ENCODE measurements at places on chromosomes 11 and 22.

- DNase-seq = no peak
These were observed 152.9 kb upstream of the NAV2 start for GRCh38 chr11:19559746-19560145.

GRCh38 chr11:12050470-12051286, 42.3 kb upstream of the DKK3 start:
- no peak for DNase-seq

GRCh38 chr11:131808470-131808869, 438.1 kb downstream of the NTM start:
- no peak for DNase-seq

GRCh38 chr11:1032310-1032891, 4.1 kb downstream of the MUC6 start:
- no peak for DNase-seq

GRCh38 chr22:49811020-49811791, 16.5 kb downstream of the BRD1 start:
- DNase-seq = no peak

GRCh38 chr11:67287355-67288197, 1.5 kb upstream of the ANKRD13D start:
- DNase-seq = no peak

DNA sequence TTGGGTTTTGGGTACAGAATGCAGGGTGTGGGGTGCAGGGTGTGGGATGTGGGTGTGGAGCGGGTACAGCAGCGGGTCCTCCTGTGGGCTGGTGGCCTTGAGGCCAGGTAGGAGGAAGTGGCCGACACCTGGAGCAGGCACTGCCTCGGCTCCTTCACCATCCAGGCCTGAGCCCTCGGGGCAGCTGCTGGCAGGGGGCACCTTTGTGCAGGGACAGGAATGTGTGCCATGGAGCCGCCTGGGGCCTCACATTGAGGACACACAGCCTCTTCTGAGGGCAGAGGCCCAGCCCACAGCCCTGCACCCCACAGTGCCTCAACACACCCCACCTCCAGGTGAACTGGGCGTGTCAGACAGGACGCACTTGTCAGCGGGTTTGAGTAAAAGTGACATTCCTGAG, 984.0 kb downstream of the BRD1 start:
- DNase-seq = no peak

- DNase-seq = no peak
These were observed 42.6 kb downstream of the SC5D start for GRCh38 chr11:121334973-121335710.

DNA sequence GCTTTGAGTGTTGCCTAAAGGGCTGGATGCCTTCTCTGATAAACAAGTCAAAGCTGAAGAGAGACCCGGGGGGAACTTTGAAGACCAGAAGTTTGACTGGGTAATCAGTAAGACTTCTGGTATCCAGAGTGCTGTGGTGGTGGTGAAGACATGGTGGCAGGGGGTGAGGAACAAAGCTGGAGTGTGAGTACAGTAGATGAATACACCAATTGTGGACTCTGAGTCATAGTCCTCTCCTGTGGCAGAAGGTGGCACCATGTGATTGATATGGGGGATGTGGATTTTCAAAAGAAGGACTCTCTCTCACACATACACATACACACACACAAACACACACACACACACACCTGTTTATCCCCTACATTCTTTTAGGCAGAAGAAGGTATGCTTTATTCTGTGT, 12.3 kb downstream of the MS4A6A start:
- DNase-seq = no peak

DNA sequence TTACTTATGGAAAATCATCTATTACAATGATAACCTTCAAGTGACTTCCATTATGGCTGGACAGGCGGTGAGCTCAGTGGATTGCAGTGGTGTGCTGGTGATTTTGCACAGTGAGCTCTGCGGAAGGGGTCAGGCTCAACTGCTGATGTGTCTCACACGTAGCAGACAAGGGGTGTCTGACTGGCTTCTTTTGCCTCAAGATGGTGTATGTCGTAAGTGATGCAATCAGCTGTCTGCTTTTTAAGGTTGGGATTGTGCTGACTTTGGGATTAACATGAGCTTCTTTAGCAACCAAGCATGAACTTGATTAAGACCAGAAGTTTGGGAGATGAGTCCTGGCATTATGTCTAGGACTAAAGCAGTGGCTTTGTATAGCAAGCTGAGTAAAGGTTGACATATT, 49.5 kb downstream of the POLD3 start:
- no peak for DNase-seq

GRCh38 chr11:67627812-67628624, 1.7 kb downstream of the NUDT8 start:
- DNase-seq = no peak

DNA sequence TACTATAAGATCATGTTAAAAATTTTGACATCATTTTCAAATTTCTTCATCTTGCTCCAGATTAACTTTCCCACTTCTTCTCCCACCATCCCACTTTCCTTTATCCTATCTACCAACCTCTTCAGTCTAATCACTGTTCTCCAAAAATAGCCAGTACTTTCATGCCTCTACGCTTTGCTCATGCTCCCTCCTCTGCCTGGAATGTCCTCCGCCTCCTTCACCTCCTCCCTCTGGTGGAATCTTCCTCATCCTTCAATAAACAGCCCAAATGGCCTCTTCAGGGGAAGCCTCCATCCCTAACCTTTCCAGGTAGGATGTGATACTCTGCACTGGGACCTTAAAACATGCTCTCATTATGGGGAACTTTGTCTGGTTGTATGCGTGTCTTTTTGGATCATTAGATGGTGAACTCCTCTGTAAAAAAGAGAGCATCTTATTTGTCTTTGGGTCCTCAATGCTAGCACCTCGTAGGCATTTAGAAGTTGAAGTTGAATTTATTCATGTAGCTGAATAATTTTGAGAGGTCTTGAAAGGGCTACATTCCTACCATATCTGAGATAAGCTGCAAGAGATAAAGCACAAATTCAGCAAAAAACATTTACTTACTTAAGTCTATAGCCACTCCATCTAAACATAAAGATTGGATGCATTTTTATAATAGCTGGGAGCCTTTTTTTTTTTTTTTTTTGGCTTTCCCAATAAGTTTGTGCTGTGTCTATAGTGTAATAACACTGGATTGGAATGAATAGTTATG, 8.0 kb upstream of the CSRP3 start:
- no peak for DNase-seq

GRCh38 chr22:42399315-42400271, 32.6 kb downstream of the NFAM1 start:
- no peak for DNase-seq

- no peak for DNase-seq
These were observed 7.3 kb upstream of the KCNJ1 start for GRCh38 chr11:128874427-128874826.

DNA sequence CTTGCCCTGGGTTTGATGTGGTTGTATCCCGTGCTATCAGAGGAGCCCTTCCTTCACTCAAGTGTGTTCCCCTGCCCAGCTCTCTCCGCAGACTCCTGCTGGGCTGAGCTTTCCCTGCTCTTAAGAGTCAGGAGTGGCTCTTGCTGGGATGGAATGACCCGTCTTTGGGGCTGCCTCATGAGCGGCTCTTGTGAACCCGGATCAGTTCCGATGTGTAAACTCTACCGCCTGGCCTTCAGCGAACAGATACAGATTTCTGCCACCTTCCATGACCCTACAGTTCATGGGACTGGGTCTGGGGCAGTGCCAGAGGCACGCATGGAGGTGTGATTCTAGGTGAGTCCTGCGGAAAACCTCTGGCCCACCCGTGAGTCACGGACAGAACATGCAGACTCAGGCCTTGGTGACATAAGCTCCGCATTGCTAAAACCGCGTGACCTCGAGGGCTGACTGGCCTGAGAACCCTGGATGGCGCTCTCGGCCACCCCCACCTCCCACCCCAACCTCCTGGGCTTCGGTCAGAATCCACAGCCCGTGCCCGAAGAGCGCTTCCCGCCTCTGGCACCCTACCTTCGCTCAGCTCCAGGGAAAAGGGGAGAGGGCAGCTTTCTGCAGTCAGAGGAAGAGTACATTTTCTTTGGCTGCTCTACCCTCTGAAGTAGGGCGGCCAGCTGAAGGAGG, 1.3 kb upstream of the ZBTB16 start:
- no peak for DNase-seq

DNA sequence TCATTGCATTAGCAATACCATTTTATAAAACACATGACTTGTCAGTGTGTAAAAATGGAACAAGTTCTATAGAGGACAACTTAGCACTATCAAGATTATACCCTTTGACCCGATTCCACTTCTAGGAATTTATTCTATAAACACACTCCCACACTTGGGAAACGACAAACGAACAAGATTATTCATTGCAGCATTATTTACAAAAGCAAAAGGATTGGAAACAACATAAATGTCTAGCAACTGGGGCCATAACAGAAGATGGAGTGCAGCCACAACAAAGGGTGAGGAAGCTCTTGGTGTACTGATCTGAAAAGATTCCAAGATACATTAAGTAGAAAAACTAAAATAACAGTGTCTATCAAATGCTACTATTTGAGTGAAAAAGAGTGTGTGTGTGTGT, 2.3 kb upstream of the IRAG1 start:
- no peak for DNase-seq

DNA sequence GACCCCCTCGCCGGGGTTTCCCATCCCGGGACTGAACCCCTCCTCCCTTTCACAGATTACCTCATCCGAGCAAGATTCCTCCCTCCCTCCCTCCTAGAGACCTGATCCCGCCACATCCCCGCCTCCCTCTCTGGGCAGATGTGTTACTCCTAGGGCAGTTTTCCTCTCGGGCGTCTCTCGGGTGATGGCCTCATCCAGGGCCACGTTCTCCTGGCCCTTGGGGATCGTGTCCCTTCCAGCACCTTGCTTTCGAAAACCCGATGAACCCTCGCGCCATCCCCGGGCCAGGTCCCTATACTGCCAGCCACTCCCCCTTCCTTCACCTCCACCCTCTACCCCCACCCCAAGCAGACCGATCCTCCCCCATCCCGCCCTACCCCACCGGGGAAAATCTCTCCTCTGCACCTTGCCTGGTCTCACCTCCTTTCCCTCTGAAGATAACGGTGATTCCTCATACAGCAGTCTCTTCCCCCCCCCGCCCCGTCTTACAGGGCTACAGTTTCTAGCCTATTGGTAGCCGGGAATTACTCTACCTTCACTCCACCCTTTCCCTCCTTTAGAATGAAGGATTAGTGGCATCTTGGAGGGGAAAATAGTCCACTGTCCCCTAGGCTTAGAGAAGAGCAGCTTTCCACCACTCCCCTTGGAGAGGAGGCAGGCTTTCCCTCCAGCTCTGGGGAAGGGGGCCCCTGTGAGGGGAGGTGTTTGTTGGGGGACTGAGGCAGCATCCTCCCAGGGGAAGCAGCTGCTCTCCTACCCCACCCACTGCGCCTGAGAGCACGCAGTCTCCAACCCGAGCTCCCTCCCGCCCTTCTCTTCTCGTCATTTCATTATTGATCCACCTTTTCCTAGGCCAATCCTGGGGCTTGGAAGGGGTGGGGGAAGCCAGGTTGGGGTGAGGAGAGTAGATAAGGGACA, 1.2 kb downstream of the KMT2A start:
- DNase-seq = peak; percentile 33

GRCh38 chr11:88629496-88629895, 292.0 kb upstream of the CTSC start:
- no peak for DNase-seq

DNA sequence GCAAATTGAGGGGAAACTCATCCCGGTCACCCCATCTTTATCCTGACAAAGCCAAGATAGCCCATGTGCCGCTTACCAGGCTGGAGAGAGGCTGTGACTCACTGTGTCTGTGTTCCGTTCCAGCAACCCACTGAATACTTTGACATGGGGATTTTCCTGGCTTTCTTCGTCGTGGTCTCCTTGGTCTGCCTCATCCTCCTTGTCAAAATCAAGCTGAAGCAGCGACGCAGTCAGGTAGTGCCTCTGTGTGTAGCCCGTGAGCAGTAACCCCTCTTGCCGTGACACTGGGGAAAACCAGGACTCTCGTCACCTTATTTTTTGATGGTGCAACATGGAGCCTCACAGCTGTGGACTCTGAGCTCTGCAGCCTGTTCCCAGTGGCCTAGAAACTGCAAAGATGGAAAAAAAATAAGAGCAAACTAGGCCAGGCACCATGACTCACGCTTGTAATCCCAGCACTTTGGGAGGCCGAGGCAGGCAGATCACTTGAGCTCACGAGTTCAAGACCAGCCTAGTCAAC, 16.9 kb downstream of the C22orf31 start:
- DNase-seq = no peak

DNA sequence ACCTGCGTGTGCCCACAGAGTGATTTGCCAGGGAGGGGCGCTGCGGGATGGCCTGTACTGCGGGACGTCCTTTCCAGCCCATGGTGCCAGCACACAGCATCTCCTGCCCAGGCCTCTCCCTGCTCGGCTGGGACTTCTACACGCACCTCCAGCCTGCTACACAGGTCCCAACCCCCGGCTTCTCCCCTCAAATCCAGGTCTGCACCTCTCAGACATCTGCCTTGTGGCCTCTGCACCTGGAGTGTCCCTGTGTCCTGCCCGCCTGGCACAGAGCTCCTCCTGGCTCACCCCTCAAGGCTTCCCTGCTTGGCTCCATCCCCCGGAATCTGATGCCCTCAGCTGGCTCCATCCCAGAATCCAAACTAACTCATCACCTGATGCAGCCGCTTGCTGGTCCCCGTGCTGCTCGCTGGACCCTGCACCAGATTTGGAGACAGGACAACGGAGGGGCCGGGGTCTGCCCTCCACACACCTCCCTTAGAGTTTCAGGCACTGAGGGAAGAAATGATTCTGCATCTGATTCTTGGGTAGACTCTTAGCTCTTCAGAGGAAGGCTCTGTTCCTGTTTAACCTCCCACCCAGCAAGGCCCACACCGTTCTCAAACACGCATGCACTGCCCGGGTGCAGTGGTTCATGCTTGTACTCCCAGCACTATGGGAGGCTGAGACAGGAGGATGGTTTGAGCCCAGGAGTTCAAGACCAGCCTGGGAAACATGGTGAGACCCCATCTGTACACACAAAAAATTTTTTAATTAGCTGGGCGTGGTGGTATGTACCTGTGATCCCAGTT, 4.0 kb upstream of the LSP1 start:
- no peak for DNase-seq

DNA sequence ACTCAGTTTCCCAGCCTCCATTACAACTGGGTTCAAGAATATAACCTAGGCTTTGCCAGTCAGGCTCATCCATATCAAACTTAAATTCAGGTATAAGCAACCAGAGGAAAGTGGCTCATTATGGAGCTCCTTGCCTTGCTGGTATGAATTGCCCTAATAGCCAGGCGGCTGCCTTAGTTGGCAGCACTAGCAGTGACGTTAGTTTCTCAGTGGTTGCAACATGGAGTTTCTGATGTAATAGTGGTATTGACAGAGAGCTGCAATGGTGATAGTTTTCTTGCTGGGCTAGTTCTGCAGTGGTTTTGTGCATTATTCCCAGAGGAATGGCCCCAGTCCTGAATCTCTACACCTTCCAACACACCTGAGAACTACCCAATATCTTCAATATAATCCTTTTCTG, 3.8 kb upstream of the TMEM123 start:
- no peak for DNase-seq

All from CD4-positive, alpha-beta T cell treated with Interleukin-15 for 4 hours (primary cell).